CD8-positive, alpha-beta memory T cell (primary cell): ENCODE measurements at places on chromosomes 1 and 21. TPM values are rescaled to one million over a fixed set of nuclear protein-coding genes. Genes with fewer than 3 reads are reported as not detected.
A peak's percentile ranks its signal among the peaks of the same experiment; 100 is the strongest.

Gene HPDL
- polyA plus RNA-seq: 1.4 TPM

Gene OR2W3
- not detected for polyA plus RNA-seq

Gene TSPAN1
- not detected for polyA plus RNA-seq

Gene SLC2A5
- polyA plus RNA-seq: not detected

Gene CD55
- polyA plus RNA-seq: 61.1 TPM

Gene CR1
- polyA plus RNA-seq: 2.3 TPM

Gene LCE2C
- not detected for polyA plus RNA-seq

Gene GUCA2B
- not detected for polyA plus RNA-seq

DNA sequence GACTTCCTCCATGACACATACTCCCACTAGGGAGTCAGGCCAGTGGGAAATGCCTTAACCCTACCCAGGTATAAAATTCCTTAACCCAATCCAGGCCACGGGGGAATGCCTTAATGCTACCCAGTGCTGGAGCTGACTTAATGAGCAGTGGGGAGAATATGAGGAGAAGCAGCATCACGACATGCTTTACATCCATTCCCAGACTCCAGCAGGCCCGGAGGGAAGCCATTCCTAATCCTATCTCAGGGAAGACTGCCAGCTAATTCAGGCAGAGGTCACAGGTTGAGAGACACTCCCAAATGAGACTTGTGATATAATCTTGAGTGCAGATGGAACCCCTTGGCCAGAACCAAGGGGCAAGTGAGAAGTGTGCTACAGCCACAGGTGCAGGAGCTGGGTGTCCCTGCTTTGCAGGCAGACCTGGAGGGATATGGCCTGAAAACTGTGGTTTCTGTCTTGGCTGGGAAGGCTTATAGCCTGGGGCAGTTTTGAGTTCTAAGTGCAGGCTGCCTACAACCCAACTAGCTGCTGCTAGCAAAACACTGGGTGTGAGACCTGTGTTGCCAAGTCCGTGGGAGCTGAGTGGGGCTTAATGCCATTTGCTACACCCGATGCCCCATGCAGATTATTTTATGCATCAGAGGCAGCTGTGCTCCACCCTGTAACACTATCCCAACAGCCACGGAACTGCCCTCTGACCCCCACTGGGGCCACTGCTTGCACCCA lies 45.1 kb upstream of the GUCA2A start:
- no peak for DNase-seq

- DNase-seq: peak; percentile 73
Measured at GRCh38 chr1:30756545-30757351, 826 bp downstream of the LAPTM5 start.

DNA sequence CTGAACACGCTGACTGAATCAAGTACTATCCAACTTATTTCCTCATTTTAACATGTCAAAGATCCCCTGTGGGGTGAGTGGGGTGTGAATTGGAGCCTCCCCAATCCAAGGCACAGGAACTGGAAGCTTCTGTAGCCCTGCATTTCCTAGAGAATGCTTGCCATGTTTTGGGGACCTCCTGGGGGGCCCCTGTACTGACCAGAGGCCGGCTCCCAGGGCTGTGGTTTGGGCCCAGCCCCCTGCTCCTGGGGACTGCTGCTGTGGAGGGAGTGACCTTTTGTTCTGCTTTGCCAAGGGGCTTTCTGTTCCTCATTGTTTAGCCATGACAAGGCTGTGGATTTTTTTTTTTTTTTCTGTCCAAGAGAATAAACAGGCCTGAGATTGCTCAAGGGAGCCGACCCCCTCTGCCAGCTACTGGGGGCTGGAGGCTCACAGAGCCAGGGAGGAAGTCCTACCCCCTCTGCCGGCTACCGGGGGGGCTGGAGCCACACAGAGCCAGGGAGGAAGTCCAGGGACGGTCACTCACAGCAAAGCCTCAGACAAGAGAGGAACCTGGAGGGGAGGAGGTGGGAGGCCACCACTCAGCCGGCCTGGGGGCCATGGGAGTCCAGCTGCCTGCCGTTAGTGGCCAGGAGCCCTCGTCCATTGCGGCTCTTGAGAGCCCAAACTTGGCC lies 17.4 kb downstream of the TNFRSF1B start:
- DNase-seq: no peak

- DNase-seq: no peak
Measured at GRCh38 chr1:10888291-10888690, 91.8 kb upstream of the CASZ1 start.

GRCh38 chr1:200971428-200971903 lies 52.0 kb downstream of the KIF21B start:
- DNase-seq: no peak

- DNase-seq: no peak
Measured at GRCh38 chr1:94009304-94009703, 100.1 kb upstream of the GCLM start.

DNA sequence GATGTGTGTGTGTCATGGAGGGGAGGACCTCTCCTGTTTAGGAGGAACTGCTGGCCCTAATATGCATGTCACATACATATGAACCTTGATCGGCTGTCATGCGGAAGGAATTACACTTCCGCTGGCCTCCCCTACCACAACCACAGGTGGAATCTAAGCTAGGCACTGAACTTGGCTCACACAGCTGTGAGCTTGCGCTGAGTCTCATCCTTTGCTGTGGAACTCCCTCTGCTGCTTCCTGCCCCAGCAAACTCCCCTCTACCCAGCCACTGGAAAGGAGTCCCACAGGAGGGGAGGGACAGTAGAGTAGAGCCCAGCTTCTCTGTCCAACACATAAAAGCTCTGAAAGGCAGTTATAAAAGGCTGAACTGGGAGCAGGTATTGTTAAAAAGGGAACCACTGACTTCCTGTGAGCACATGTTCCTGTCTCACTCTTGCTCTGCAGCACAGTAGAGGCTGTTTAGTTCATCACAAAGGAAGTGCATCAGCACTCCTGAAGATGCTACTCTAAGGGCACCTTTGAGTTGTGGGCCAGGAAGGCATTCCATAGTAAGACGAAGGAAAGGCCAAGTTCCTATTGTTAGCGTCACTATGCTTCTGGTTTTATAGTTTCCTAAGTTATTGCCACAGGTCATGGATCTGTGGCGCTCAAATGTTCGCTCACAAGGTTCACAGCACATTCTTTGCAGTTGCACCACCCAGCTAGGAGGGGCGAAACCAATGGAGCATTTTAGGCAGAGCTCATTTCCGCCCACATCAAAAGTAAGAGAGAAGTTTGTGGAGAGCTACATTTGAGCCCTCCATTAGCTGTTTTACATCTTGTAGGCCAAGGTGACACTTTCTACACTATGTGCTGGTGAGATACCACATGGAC lies 17.7 kb upstream of the PTPRC start:
- DNase-seq: peak; percentile 81

DNA sequence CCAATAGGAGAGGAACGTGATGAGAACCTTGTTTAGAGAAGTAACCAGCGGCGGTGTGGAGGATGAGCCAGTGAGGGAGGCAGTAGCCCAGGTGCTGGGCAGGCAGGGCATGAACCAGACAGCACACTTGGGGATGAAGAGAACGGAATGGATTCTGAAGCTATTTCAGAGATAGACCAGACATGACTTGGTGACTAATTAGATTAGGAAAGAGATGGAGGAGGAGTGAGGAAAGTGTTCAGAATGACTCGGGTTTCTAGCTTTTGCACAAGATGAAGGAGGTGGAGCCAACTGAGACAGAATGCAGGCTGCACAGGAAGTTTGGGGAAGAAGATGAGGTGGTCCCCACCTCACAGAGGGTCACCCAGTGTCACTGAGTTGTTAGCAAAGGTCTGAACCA lies 5.1 kb downstream of the PEF1 start:
- no peak for DNase-seq

DNA sequence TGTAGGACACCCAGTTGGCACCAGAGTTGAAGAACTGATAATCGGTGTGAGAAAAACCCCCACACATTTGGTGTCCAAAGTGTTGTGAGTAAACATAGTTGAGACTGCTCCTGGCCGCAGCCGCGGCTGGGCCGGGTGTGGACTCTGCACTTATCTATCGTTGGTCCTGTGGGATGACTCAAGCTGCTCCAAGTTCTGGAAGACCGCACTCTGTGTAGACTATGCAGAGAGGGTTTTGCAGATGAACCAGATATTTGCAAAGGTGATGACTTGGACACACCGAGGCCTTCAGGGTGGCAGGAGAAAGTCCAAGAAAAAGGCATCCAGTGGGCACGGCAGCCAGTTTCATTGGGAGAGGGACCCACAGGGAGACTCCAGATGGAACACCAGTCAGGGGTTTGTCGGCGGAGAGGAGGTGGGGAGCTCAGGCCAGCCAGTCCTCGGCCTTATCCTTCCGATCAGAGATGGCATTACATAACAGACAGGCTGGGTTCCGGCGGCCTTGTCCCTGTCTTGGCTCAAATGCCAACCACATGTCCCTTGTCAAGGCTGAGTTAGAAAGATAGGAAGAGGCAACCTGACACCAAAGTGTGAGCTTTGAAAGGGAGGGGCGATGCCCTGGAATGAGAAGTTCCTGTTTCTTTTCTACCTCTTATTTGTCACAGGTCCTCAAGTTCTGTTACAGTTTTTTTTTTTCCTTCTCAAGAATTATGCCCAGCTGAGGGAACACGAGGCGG lies 21.1 kb downstream of the C2CD2 start:
- no peak for DNase-seq

DNA sequence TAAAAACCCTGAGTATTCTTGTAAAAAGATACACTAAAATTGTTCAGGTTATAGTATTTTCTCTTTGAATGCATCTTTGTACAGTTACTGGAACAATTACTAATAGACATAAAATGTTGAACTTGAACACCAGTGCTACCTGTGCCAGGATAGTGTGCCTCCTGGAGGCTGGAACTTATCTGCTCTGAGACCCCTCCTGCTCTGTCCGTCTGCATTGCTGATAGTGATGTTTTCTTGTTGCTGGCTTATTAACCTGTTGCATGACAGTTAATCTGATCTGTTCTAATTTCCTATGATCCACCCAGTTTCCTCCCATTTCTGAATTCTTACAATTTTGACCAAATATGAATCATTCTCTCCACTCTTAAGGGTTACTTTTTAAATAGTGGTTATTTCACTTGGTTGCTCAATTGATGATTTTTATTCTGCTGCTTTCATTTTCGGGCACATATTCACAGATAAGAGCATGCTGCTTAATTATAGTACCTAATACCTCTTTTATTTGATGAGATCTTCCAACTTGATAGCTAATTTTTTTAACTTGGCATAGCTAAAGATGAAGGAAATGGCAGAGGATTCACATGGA lies 101.4 kb downstream of the CC2D1B start:
- no peak for DNase-seq

- DNase-seq: no peak
Measured at GRCh38 chr1:93033785-93034184, 45.3 kb upstream of the MTF2 start.

DNA sequence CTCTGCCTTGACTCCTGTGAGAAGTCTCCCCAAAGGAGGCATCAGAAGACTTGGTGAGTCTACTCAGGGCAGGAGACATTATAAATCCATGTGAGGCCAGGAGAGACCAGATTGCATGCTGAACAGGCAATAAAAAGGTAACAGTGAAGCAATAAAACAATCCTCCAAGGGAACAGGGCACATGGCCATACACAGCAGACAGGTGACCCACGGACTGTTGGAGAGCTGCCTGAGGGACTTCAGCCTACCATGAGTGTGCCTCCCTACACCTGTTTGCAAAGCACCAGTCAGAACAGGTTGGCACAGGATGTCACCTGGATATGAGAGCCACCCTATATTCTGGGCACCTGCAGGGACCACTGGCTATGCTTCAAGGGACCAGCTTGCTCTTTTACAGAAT lies 67.6 kb downstream of the MAB21L3 start:
- no peak for DNase-seq

GRCh38 chr1:164779376-164779775 lies 220.4 kb downstream of the PBX1 start:
- no peak for DNase-seq

- no peak for DNase-seq
Measured at GRCh38 chr1:213657013-213657412, 330.8 kb upstream of the PROX1 start.

- DNase-seq: no peak
Measured at GRCh38 chr1:232965912-232966217, 15.5 kb downstream of the NTPCR start.
